ENCODE measurements at places on chromosomes 3 and 15.

- DNase-seq: no peak
Observed at GRCh38 chr15:78364233-78364632, 24.1 kb downstream of the CRABP1 start.

- peak; percentile 57 for DNase-seq
Observed at GRCh38 chr3:108388136-108389132, 92.1 kb downstream of the HHLA2 start.

DNA sequence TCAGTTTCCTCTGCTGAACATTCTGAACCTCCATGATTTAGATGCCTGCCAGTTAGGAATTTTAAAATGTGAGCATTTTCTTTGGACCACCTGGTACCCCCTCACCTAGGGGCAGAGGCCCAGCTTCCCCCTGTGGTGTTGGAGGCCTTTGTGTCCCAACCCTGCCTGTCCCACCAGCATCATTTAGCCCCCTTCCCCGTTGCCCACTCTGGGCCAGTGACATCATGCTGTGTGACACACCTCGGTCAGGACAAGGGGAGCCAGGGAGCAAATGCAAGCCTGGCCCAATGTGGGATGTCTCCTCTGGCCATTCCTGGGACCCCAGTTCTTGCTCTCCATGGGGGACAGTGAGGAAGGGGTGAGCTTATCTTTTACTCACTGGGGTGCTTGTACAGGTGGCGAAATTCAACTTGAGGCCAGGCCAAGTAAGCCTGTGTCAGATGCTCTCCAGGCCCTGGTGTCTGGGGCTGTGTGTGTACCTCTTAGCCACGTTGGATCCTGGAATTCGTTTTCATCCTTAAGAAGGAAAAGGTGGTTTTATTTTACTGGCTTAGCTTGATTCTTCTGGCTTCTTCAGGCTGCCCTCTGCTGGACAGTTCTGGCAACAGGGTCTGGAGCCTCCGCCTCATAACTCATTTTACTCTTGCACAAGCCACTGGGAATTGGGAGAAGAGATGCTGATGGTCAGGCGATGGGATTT, 49.7 kb upstream of the MYZAP start:
- peak; percentile 30 for DNase-seq

GRCh38 chr3:111635403-111635802, 40.3 kb upstream of the ZBED2 start:
- no peak for DNase-seq

DNA sequence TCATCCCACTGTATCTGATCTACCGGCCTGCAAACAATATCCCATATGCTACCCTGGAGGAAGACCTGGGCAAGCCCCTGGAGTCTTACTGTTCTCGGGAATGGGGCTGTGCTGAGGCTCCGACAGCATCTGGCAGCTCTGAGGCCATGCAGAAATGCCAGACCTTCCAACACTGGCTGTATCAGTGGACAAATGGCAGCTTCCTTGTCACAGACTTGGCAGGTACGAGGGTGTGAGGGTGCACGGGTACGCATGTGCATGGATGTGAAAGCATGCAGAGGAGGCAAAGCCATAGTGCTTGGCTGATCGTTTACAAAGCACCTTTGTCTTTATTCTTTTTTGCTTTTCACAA, 20.0 kb upstream of the SLC28A1 start:
- no peak for DNase-seq

DNA sequence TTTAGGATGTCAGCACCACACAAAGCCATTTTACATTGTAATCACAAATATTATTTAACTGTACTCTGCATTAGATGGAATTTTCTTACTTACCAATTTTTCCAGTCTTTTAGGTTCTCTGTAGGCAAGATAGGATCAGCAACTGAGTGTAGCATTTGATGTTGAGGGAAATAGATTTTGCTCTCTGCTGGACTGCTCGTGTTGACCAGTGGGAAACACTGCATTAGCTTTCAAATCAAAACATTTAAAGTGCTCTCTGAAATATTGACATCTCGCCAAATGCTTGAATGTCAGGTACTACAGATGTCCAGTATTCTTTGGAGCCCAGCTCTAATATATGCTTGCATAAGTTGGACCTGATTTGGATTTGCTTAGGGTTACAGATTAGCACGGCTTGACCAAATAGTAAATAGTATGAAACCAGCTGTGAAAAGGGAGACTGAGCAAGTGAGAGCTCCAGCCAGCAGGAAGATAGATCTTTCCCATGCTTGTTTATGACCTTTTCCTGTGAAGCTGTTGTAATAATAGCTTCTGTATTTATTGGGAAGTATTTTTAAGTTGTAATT, 29.5 kb downstream of the P2RY14 start:
- no peak for DNase-seq
